ENCODE measurements at places on chromosomes 5 and 9. TPM values are rescaled to one million over a fixed set of nuclear protein-coding genes. Genes with fewer than 3 reads are reported as not detected.
A peak's percentile ranks its signal among the peaks of the same experiment; 100 is the strongest.

DNA sequence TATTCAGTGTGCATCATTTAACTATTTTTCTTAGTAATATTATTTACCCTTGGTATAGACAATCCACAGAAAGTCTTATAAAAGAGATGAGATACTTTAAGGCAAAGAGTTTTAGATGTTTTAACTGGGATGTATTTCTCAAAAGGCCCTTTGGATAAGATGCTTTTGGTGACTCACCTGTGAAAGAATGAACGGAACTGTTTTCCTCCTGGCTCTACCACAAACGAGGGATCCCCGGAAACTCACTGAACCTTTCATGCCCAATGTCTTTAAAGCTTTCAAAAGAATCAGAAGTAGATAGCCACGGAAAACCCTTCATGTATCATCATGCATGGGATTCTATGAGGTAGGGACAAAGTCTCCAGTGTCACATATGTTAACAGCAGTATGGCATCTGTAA is 1.6 kb downstream of the ZNF782 start:
- no peak for DNase-seq

- no peak for DNase-seq
These were observed 8.4 kb downstream of the MYMK start for GRCh38 chr9:133516256-133516960.

- peak; percentile 64 for DNase-seq
These were observed 39.8 kb upstream of the TLE1 start for GRCh38 chr9:81729135-81729534.

- no peak for DNase-seq
These were observed 85.4 kb upstream of the FSTL4 start for GRCh38 chr5:133697536-133698258.

GRCh38 chr9:98867429-98868168 is 60.1 kb downstream of the GALNT12 start:
- DNase-seq: no peak

The NUTM2F gene
- total RNA-seq: 0.22 TPM

Measured in neural progenitor cell (in vitro differentiated cells).